ENCODE measurements at places on chromosomes 6 and 20.

- DNase-seq: no peak
Observed at GRCh38 chr6:20448828-20449227, 47.1 kb downstream of the E2F3 start.

DNA sequence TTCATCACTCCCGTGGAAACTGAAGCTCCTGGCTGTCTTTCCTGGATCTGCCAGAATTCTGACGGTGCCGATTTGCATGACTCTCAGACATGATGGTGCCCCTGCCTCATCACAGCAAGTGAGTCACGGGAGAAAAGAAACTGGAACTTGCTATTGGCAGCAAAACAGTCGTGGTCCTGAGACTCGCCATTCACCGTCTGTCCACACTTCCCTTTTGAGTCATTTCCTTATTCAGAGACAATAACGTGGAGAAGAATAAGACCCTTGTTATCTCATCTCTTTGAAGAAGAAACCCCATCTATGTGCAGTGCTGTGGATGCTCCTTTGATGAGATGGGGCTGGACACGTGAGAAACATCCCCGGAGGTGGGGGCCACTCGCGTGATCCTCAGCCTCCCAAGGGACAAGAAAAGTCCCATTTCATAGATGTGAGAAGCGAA lies 4.2 kb downstream of the GPR31 start:
- no peak for DNase-seq

DNA sequence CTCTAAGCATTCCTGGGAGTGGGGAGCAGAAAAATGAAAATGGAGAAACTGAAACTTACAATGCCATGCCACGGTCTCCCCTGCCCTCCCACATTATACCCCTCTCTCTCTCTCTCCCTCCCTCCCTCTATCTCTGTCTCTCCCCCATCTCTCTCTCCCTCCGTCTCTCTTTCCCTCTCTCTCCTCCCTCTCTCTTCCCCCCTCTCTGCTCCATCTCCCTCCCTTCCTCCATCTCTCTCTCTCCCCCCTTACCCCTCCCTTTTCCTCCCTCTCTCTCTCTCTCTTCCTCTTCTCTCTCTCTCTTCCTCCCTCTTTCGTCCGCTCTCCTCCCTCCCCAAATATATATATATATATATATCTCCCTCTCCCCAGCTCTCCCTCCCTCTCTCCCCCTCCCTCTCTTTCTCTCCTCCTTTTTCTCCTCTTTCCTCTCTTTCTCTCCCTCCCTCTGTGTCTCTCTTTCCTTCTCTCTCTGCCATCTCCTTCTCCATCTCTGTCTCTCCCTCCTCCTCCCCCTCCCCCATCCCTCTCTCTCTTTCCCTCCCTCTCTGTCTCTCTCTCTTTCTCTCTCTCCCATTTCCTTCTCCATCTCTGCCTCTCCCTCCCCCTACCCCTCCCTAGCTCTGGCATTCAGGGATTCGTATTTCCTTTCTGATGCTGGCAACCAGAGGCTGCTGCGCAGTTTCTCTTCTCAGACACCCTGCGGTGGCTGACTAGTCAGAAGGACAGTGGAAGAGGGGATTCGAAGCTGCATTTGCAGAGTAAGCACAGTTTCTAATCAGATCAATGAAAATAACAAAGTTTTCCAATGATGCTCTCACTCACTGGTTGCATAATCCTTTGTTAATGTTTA lies 13.9 kb upstream of the VAPB start:
- no peak for DNase-seq

DNA sequence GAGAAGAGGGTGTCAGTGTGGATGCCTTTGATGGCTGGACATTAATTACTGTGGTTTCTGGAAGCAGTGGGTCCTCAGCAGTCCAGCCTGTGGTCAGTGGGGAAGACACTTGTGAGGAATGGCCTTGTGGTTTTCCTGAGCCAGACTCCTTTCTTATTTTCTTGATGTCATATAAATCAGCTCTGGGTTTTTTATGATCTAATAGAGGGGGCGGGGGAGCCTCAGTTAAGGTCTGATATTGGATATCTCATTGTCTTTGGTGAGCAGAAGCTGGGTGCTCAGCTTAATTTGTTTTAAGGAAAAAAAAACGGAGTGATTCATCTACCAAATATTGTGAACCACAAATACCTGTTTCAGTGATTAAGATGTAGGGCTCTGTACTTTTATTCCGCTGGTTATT lies 62.1 kb downstream of the OTOR start:
- DNase-seq: no peak

All from uterus (tissue), 4 donors.